Germinal center (tissue), 1 donor: ENCODE measurements at places on chromosomes 11 and 22.

DNA sequence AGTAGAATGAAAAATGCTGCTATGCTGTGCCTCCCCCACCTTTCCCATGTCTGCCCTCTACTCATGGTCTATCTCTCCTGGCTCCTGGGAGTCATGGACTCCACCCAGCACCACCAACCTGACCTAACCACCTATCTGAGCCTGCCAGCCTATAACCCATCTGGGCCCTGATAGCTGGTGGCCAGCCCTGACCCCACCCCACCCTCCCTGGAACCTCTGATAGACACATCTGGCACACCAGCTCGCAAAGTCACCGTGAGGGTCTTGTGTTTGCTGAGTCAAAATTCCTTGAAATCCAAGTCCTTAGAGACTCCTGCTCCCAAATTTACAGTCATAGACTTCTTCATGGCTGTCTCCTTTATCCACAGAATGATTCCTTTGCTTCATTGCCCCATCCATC is 14.9 kb upstream of the HBE1 start:
- DNase-seq: no peak

DNA sequence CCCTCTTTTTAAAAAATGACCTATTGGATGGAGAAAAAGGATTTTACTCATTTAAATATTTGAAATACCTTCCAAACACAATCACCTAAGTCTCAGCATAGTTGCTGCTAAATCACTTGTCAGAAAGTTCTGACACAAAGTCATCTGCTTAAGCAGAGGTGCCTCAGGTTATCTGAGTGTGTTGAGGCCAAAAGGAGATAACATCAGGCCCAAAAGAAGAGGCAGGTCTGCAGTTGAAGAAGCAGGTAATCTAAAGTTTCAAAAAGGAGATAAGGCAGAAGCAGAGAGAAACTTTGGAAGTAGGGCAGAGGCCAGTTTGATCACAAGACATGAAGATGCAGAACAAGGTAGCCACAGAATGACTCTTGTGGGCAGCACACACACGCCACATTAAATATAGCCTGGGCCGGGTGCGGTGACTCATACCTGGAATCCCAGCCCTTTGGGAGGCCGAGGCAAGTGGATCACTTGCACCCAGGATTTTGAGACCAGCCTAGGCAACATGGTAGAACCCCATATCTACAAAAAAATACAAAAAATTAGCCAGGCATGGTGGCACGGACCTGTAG is 175.7 kb upstream of the API5 start:
- DNase-seq: no peak

GRCh38 chr22:42500836-42501179 is 18.8 kb downstream of the RRP7A start:
- DNase-seq: no peak

DNA sequence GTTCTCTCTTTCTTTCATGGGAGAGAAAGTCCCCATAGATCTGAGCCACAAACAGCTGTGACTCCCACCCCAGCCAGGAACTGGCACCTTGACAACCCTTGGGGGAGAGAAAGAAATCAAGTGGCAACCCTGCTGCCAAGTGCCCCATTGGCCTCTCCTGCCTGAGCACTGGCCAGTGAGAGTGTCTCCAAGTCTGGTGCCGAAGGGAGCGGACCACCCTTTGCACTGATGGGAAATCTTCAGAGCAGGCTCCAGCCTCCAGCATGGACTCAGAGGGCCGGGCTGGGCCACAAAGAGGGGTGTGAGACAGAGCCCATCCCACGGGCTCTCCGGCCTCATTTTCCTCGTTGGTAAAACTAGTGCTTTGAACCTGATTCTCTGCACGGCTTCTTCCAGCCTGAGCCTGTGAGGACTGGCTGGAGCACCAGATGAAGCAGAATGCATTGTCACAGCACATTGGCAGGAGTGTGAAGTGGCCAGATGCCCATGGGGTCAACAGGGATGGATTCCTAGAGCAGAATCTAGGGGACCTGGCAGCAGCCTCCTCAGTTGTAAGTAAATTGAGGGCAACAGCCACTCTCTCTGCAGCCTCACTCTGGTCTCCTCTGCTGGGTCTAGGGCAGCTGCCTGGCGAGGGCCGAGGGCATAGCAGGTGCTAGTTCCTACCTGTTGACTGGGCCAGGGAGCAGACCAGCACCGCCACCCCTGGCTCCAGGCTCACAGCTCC is 81.4 kb downstream of the TRIM29 start:
- no peak for DNase-seq

DNA sequence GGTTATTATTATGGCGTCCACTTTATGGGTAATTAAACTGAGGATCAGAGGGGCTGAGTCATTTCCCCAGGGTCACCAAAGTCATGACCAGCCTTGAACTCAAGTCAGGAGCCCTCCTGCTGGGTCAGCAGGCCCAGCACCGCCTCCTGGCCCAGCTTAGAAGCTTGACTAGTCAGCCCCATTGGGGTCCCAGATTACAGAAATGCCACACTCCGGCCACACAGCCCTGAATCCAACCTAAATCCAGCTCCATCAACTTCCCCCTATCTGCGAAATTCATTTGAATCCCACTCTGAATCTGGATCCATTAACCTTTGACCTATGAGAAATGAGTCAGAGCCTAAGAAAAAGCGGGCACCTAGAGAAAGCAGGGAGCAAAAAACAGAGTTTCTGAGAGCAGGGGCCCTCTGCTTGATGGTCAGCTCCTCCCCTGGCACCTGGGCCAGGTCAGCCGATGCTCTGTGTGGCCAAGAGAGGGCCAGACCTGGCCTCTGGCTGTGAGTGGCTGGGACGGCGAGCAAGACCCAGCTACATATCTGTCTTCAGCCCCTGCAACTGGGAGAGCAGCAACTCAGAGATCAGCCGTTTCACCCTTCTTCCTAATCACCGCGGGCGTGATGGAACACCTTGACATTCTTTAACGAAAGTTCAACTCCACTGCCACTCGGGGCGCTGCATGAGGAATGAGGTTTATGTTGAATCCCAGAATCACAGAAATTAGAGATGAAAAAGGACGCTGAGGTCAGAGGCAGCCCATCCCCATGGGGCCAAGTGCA is 196.1 kb downstream of the TRIM29 start:
- no peak for DNase-seq

- DNase-seq: no peak
Observed at GRCh38 chr11:128496692-128497060, 90.7 kb downstream of the ETS1 start.
